GM12864 (cell line): ENCODE measurements at places on chromosomes 11 and 22.

DNA sequence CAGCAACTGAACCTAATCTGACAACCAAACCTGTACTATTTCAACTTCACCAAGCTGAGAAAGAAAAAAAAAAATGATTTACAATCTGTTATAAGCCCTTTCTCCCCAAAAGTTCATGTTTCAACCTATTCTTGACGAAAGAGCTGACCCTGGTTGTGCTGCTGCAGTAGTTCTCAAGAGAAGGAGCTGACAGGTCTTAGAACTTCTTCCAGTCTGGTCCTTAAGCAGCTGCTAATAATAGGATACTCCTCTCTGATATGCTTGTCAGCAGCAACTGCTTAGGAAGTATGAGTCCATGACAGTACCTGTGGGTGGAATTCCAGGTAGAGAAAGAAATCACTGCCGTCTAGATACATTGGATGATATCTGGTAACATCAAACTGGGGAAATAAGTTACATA lies 735.1 kb upstream of the CCDC90B start:
- DNase-seq: no peak

DNA sequence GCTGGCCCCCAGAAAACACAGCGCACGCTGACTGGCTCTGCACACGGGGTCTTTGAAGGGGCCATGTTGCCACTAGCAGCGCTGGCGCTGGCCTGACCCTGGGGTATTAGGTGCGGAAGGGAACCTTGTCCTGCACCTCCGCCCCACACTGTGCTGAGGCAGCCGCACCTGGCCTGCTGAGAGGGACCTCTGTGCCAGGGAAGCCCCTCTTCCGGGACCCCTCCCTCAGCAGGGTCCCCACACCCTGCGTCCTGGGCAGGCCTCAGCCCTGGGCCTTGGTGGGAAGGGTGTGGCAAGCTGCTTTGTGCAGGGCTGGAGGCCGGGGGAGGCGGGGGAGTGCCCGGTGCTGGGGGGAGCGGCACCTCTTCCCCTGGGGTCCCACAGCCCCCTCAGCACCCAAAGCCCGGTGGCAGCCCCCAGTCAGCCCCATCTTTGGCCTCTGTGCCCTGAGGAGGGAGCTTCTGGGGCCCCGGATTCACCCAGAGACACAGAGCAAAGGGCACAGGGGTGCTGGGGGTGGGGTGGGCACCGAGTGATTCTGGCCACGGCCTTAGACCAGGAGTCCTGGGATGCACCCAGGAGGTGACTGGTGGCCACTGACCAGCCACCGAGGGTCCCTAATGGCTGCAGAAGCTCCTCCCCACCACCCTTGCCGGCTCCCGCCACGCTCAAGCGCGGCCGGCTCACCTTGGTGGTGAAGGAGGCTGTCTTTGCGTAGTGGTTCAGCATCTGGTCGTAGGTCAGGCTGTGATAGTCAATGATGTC lies 11.4 kb downstream of the TTLL8 start:
- no peak for DNase-seq

DNA sequence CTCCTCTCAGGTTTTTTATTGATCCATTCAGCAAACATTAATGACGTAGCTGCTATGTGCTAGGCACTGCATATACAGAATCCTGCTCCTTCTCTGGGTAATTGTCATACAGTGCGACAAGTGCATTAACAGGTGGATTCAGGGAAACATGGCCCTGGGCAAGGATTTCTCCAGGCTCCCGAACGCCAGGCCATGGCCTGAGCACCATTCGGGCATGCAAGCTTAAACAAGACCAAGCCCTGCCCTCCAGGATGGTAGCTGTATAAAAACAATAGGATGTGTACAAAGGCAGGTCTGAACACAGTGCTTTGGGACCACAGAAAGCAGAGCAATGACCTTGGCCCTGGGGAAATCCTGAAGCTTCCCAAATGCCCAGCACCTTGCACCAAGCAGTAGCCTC lies 9.1 kb upstream of the SYT7 start:
- no peak for DNase-seq

GRCh38 chr22:45740236-45740635 lies 68.6 kb downstream of the ATXN10 start:
- DNase-seq: no peak

GRCh38 chr22:30574997-30575671 lies 669 bp upstream of the GAL3ST1 start:
- no peak for DNase-seq

DNA sequence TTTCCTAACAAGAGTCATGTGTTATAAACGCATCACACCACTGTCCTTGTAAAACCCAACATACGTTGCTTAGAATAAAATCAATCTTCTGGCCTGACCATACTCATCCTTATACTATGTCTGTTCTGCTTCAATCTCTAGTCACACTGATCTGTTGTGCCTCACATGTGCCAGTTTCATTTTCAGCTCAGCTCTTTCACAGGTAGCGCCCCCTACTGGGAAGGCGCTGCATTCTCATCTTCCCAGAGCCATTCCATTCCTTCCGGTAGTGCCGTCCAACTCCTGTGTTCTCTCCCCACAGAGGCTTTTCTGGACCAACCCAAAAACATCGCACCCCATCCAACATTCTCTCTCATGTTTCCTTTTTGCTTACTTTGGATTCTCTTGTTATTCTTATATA lies 22.2 kb downstream of the CASP5 start:
- peak; percentile 30 for DNase-seq

GRCh38 chr11:9069256-9069655 lies 22.1 kb downstream of the SCUBE2 start:
- DNase-seq: no peak

GRCh38 chr11:20661445-20661844 lies 7.9 kb upstream of the NELL1 start:
- no peak for DNase-seq

- no peak for DNase-seq
These were observed 109.3 kb downstream of the ST3GAL4 start for GRCh38 chr11:126464796-126465195.

DNA sequence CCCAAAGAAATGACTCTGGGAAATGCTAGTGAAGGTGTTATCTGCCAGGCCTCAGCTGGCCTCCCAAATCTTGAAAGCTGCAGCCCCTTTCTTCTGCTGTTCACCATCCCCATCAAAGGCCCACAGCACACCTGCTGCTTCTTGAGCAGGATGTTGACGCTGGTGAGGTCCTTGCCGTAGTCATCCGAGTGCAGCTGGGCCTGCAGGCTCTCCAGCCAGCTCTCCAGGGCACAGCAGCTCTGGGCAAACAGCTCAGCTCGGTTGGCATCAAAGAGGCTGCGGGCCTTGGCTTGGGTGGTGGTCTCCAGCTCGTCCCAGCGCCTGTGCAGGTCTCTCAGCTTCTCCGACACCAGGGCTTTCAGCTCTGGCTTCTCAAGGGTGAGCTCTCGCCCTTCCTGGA lies 18.5 kb upstream of the RBM4B start:
- DNase-seq: no peak

DNA sequence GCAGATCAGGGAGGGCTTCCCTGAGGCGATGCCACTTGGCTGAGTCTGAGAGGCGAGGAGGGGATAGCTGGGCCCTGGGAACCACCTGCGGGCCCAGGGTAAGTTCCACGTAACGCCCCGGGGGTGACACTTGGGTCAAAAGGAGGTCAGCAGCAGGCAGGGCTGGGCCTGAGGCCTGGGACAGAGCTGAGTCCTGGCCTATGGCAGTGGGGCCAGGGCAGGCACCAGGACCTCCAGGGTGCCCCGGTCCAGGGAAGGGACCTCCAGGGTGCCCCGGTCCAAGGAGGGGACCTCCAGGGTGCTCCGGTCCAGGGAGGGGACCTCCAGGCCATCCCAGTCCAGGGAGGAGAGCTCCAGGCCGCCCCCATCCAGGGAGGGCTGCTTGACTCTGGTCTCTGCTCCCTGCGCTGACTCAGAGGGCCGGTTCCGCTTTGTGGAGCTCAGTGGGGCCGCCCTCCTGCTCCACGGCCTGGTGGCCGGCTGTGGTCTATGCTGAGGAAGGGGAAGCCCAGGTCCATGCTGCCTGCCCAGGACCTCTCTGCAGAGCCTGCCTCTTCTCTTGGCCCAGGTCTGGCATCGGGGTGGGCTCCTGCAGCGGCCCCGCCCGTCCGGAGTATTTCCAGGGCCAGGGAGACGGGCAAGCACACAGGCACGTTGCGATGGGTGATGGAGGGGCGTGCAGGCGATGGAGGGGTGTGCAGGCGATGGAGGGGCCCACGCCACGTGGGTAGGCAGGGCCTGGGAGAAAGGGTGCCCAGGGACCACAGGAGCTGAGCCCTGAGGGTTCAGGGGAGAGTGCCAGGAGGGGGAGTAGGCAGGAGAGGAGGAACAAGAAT lies 19.5 kb upstream of the WNT7B start:
- DNase-seq: no peak

DNA sequence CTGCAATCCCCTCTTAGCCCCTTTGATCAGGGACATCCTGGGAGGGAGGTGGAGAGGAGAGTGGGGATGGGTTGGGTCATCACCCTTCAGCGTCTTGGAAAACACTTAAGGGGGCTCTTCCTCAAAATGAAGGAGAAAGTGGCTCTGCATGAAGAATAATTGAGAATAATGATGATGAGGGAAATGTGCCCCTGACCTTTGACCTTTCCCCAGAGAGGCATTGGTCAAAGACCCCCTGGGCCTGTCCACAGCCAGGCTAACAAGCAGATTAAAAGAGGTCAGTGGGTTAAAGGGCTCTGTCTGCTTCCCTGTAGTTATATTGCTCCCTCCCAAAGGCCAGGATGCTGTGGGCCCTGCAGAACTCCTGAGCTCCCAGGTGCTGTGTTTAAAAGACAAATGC lies 68.7 kb downstream of the NAV2 start:
- DNase-seq: no peak

GRCh38 chr11:68751004-68751325 lies 355 bp downstream of the TESMIN start:
- DNase-seq: no peak

DNA sequence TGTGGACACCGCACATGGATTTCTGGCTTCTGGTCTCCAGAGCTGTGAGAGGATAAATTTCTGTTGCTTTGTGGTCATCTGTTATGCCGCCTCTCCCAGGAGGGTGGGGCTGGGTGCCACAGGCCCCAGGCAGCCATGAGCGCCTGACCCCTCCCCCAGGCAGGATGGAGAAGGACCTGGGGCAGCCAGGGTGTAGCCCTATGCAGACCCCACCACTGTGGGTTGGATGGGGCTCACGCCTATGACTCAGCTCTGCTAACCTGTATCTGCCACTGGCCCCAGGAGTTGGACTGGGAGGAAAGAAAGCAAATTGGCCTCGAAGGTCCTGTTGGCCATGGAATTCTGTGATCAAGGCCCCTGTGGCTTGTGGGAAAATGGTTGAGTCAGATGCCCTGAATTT lies 1351.1 kb downstream of the BRD1 start:
- no peak for DNase-seq

DNA sequence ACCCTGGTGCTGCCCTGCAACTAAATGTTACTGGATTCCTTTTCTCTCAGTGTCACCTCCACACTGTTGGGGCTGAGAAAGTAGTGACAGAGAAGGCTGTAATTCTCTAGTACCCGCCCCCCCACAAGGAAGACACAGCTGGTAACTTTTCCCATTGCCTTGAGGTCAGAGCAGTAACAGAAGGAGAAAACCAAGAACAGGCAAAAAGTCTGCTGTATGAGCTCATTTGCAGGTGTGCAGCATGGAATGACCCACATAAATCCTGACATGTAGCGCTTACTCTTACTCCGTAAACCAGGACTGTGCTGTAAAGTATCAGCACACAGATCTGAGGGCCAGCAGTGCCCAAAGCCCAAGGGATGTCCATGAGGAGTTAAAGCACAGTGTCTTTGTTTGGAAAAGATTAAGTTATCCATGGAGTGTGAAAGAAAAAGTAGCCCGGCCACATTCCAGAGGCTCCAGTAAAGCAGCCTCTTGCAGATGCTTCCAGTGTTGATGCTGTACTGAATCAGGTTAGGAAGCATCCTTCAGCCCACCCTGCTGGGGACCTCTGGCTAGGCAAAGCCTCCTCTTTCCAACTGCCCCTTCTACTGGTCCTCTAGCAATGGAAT lies 120.7 kb downstream of the PLEKHA7 start:
- DNase-seq: no peak

DNA sequence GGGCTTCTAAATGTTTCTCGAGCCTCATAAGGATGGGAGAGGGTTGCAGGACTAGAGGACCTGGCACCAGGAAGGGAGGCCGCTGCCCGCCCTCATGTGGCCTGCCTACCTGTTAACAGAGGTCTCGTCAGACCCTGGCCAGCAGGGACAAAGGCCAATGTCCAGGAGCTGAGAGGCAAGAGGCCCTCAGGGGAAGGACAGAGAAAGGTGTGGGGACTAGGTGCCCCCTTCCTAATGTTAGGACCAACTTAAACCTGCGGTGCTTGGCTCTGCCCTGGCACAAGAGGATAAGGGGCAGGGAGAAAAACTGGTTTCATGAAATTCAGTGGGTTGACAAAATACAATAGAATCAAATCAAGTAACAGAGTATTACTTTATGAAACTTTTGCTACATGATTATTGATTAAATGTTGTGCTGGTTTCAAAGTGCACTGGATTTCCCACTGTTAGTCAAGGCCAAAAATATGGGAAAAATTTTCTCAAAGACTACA lies 20.0 kb upstream of the SYT12 start:
- no peak for DNase-seq

- no peak for DNase-seq
These were observed 24.5 kb downstream of the RSPH14 start for GRCh38 chr22:23117275-23117674.

- no peak for DNase-seq
These were observed 872.2 kb downstream of the NTM start for GRCh38 chr11:132242632-132243031.

- no peak for DNase-seq
These were observed 29.1 kb upstream of the PANX2 start for GRCh38 chr22:50141462-50141861.

GRCh38 chr11:11977206-11977938 lies 31.1 kb downstream of the DKK3 start:
- no peak for DNase-seq
